ENCODE measurements at places on chromosomes 5 and 9. TPM values are rescaled to one million over a fixed set of nuclear protein-coding genes. Genes with fewer than 3 reads are reported as not detected.

Gene DND1
- 0.37 TPM for total RNA-seq

Gene SOWAHA
- 1.9 TPM for total RNA-seq

- H3K27me3 ChIP-seq = no peaks in the 10 kb centered on the region
- no peak overlapping the region for H3K27ac ChIP-seq
- H3K4me1 ChIP-seq = no peaks in the 10 kb centered on the region
- no peaks in the 10 kb centered on the region for H3K36me3 ChIP-seq
Measured at GRCh38 chr5:98713027-98713426, 60.4 kb upstream of the RGMB start.

DNA sequence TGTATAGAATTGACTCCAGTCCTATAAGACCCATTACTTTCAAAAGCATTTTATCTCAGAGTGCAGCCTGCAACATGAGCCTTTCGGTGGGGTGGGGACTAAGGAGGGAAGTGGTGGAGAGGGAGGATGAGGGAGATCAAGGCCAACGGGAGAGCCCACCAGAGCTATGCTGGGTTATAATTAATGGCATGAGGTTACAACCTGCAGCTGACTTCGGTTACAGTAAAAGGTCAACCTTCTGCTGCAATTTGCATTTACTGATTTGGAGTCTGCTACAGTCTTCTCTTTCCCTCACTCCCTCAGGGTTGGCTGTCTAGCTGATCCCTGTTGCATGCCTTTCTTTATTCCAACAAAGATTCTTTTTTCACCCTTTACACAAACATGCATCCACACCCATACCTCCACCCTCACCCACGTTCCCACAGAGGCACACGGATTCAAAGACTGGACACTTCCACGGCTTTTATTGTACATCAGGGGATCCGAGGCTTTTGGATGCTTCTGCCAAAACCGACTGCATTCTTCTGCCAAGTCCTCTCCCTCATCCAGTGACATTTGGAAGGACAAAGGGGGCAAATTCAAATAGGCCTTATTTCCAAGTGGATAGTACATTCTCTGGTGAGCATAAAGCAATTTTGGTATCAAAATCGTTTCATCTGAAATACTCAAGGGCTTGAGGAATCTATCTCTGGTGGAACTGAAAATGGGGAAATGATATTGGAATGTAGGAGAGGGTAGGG is 381.2 kb downstream of the NFIB start:
- no peak overlapping the region for H3K27ac ChIP-seq
- no peaks in the 10 kb centered on the region for H3K27me3 ChIP-seq
- DNase-seq = no peak
- H3K4me1 ChIP-seq = no peaks in the 10 kb centered on the region
- H3K36me3 ChIP-seq = no peaks in the 10 kb centered on the region
- no peak overlapping the region for H3K4me3 ChIP-seq

GRCh38 chr5:171139227-171139626 is 169.8 kb upstream of the TLX3 start:
- no peaks in the 10 kb centered on the region for H3K27me3 ChIP-seq
- DNase-seq = no peak
- no peak overlapping the region for H3K27ac ChIP-seq
- H3K36me3 ChIP-seq = no peaks in the 10 kb centered on the region
- H3K4me1 ChIP-seq = no peaks in the 10 kb centered on the region

DNA sequence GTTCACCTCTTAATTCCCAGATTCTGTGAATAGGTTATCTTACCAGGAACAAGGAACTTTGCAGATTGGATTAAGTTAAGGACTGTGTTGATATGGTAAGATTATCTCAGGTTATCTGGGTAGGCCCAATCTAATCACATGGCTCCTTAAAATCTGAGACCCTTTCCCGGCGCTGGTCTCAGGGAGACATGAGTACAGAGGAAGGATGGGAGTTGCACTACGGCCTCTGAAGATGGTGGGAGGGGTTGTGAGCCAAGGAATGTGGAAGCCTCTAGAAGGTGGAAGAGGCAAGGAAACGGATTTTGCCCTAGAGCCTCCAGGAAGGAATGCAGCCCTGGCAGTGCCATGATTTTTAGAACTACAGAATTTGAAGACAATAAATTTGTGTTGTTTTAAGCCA is 95.1 kb downstream of the AK8 start:
- H3K4me1 ChIP-seq = no peaks in the 10 kb centered on the region
- DNase-seq = no peak
- peaks cover 4% of the 10 kb centered on the region for H3K27me3 ChIP-seq
- H3K36me3 ChIP-seq = no peaks in the 10 kb centered on the region
- H3K4me3 ChIP-seq = no peak overlapping the region

DNA sequence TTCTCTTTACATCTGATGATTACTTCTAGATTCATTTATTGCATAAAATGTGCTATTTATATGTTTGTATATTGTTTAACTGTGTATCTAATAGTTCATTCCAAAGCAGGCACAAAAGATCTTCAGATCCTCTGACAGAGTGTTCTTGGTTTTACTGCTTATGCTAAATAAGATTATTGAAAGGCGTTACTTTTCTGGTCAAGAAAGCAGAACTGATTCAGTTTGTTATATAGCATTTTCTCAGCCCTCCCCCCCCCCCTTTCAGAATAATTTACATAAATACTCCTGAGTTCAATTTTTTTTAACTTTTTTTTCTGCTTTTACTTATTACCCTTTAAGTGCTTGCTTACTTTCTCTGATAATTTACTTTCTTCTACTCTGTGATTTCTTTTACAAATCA is 15.4 kb downstream of the CDC42SE2 start:
- no peaks in the 10 kb centered on the region for H3K36me3 ChIP-seq
- DNase-seq = no peak
- peaks cover 12% of the 10 kb centered on the region for H3K4me1 ChIP-seq
- no peak overlapping the region for H3K4me3 ChIP-seq
- no peaks in the 10 kb centered on the region for H3K27me3 ChIP-seq

DNA sequence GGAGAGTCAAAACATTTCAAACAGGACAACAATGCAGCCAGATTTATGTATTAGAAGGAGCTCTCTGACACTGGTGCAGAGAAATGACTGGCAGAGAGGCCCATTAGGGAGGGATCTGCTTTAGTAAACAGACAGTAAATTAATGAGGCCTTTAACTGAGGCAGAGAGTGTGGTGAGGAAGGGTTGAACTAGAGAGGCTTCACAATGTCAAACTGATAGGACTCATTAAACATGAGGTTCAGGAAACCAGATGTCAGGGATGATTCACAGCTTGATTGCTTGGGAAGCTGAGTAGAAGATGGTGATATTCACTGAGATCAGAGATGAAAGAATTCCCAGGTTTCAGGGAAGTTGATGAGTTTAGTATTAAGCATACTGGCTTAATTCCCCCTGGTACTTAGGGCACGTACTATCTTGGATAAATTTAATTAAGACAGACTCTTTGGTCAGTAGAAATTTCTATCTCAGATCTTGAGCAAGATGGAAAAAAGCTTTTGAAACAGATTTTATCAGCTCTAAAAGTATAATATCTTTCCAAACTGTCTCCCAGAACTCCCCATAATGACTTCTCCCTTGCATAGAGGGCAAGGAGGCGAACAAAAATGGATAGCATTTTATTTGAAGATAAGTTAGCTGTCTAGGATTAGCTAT is 8.6 kb upstream of the MUSK start:
- no peak overlapping the region for H3K4me3 ChIP-seq
- no peak for DNase-seq
- no peaks in the 10 kb centered on the region for H3K4me1 ChIP-seq
- no peaks in the 10 kb centered on the region for H3K36me3 ChIP-seq
- H3K27ac ChIP-seq = no peak overlapping the region
- H3K27me3 ChIP-seq = no peaks in the 10 kb centered on the region

DNA sequence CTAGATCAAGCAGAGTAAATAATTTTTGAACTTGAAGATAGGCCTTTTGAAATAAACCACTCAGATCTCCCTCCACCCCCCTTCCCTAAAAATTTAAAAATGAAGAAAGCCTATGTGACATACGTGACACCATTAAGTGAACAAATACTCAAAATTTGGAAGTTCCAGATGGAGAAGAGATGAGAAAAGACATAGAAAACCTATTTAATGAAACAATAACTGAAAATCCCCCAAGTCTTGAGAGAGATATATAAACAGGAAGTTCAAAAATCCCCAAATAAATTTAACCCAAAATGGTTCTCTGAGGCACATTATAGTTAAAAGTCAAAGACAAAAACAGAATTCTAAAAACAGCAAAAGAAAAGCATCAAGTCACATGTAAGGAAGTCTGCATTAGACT is 428.6 kb downstream of the PSAT1 start:
- no peak for DNase-seq
- no peak overlapping the region for H3K27ac ChIP-seq
- H3K27me3 ChIP-seq = no peaks in the 10 kb centered on the region
- no peaks in the 10 kb centered on the region for H3K36me3 ChIP-seq

DNA sequence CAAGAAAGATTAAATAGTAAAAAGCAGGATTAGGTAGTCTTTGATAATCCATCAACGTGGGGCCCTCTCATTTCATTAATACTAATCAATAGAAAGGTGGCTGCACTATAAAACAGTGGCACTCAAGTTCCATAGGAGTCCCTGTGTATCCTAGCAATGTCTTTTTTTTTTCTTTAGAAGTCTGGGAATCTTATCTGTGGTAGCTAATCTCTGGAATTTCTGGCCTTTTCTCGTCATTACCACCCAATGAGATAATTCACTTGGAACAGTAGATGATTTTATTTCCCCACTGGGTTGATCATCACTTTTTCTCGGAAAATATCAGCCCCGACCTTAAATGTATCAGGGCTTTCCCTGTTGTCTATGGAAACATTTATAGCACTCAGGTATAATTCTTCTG is 86.8 kb upstream of the CDH6 start:
- H3K27ac ChIP-seq = no peak overlapping the region
- no peak overlapping the region for H3K4me3 ChIP-seq
- DNase-seq = no peak
- H3K4me1 ChIP-seq = no peaks in the 10 kb centered on the region
- H3K36me3 ChIP-seq = no peaks in the 10 kb centered on the region
